SK-N-MC (cell line): ENCODE measurements at places on chromosomes 1 and 21.
A peak's percentile ranks its signal among the peaks of the same experiment; 100 is the strongest.

DNA sequence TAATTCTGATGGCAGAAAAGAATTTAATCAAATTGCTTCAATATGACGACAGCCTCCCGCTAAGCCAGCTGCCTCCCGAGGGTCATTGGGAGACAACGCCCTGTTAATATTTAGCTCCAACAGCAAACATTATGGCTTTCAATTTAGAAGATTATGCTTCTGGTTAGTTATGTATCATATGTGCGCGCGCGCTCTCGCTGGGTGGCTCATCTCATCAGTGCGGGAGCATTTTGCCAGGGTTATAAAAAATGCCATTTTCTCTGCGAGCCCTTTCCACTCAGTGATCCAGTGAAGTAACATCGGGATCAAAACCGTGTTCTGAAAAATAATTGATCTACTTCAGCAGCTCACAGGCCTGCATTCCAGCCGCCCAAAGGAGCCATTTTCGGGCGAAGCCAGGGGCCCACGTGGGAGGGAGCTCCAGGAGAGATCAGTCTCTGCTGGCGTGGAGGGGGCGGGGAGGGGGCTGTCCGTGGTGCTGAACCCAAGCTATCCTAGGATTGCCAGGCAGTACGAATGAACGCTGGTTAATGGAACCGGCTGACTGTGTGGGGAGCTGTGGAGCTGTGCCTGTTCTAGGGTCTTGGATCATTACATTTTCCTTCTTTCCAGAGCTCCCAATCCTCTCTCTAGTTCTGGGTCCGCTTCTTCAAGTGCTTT lies 219.1 kb upstream of the ZC3H12A start:
- DNase-seq, result no peak

- no peak for DNase-seq
Observed at GRCh38 chr1:59012378-59012777, 228.5 kb upstream of the JUN start.

DNA sequence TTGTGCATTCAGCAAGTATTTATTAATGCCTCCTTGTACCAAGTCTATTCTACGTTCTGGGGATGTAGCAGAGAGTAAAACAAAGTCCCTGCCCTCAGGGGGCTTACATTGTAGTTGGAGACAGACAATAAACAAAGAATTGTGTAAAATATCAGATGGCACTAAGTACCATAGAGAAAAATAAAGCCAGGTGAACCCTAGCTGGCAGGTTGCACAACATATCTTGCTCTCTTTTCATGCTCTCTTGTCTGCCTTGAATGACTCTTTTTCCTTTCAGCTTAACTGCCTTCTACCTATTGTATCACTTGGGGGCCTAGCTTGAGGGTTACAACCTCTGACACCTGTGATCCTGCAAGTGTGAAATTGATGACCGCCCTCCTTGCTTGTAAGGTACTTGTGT lies 20.7 kb upstream of the FASLG start:
- no peak for DNase-seq

DNA sequence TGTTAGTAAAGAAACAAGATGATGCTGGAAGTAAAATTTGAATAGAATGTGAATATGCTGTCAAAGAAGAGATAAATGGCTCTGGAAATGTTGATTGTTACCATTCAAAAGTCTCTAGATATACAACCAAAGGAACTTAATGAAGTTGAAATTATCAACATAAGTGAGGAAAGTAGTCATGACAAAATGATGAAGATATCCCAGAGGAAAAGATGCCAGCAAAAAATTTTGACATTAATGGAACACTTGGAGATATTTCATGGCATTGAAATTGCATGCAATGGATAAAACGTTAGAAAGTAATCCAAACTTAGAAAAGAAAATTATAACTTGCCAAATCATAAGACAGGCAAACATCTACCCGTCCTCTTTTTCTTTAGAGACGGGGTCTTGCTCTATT lies 154.5 kb upstream of the OLFM3 start:
- no peak for DNase-seq

DNA sequence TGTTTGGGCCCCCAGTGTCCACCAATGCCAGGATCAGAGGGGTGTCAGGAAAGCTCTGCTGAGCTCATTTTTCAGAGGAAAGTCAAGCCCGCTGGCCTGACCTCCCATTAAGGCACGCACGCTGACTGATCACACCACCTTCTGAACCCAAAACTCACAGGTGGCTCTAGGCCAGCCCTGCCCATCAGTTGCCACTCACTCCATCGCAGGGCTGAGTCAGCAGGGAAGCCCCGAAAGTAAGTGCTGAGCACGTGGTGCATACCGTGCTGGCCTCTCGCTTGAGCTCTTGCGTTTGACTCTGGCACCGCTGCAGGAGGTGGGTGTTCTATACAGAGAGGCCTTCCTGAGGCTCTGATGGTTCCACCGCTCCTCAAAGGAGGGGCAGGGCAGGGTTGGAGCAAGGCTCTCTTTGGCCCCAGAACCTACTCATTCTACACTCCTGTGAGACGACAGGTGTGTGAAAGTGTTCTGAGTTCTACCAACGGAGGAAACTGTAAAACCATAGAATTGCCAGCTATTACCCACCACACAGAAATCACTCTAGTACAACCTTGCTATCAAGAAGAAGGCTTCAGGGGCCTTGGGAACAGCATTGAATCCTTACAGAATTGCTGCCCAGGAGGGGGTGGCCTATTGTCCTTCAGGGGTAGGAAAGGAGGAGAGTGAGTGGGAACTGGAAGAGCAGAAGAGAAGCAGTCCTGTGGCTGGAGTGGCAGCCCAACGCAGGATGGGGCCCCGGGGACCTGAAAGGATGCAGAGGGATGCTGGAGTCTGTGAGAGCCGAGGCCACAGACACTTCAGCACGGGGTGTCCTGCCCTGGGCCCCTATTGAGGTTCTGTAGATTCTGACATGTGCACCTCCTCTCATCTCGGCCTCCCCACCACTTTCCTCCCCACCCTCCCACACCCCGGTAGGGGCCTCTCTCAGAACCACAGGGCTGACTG lies 214.7 kb upstream of the EDN2 start:
- DNase-seq, result no peak

DNA sequence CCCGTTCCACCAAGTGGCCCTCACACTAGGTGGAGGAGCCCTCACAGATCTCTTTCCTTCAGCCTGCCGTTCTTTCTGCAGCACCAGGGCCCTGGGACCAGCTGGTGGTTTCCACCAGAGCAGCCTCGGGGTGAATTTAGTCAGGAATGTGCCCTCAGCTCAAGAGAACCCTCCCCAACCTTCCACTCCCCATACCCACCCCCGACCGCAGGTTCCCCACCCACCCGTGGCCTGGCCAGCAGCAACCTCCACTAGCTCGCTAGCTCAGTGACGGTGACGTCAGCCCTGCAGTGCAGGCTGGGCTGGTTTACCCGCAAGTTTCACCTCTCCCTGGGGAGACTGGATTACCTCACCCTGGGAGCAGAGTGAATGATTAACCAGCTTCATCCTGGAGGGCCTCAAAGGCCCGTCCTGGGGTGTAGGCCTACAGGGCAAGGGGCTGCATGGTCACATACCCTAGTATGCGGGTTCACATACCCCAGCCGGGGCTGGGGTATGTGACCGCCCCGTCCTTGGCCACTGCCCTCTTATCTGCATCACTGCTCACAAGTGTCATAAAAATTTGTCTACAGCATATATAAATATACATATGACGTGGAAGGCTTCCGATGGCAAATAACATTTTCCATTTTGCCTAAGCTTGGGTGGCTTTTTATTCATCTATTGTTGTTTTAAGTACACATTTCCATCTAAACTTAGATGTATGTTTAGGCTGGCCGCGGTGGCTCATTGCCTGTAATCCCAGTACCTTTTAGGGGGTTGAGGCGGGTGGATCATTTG lies 24.5 kb downstream of the ELF3 start:
- DNase-seq, result peak; percentile 60

DNA sequence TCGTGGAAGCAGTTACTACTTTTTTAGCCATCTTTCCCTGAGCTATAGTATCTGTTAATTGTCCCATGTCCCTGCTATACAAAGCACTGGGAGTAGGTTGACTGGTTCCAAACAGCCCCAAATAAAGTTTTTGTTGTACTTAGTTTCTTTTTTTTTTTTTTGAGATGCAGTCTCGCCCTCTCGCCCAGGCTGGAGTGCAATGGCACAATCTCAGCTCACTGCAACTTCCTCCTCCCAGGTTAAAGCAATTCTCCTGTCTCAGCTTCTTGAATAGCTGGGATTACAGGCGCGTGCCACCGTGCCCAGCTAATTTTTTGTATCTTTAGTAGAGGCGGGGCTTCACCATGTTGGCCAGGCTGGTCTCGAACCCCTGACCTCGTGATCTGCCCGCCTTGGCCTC lies 3.3 kb downstream of the NCSTN start:
- DNase-seq, result no peak

DNA sequence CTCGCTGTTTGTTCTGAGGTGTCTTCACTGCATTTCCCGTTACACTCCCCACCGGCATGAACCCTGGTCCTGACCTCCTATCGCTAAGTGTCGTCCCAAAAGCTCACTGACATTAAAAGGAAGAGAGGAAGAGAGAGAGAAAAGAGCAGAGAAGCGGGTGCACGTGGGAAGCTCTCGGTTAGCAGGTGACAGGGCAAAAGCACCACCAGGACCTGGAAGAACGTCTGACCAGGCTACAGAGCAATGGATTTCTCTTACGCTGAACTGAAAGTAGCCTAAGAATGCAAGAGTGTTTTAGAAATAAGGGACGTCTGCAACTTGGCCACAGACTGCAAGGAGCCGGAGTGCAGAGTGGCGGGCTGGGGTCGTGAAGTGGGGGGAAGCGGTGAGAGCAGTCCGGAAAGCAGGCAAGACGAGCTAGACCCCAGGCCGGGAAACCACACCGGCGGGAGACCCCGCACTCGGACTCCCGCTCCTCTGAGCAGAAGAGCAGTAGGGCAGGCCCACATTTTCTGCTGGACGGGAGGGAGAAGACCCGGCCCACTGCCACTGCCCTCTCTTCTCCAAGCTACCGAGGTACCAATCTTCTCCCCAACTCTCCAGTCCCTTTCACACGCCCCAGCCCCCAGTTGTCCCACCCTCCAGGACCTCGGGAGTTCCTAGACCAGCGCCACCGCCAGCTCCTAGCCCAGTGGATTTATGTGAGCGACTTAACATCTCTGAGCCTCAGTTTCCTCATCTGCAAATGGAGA lies 8.3 kb upstream of the MPZL1 start:
- DNase-seq, result no peak

DNA sequence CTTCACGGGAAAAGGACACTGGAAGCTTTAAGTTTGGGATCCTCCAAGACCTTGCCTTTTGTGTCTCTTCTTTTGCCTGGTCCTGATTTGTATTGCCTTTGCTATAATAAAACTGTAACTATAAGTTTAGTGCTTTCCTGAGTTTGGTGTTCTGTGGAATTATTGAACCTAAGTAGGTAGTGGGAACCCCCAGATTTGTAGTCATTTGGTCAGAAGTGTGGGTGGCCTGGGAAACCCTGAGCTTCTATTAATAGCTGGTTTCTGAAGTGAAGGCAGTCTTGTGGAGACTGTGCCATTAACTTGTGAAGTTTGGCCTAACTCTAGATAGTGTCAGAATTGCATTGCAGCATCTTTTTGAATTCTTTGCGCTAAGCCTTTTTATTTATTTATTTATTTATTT lies 6.8 kb upstream of the MYCL start:
- no peak for DNase-seq

- no peak for DNase-seq
Observed at GRCh38 chr1:24659993-24660665, 17.0 kb downstream of the SRRM1 start.

GRCh38 chr1:21175324-21175669 lies 1.4 kb downstream of the EIF4G3 start:
- no peak for DNase-seq

DNA sequence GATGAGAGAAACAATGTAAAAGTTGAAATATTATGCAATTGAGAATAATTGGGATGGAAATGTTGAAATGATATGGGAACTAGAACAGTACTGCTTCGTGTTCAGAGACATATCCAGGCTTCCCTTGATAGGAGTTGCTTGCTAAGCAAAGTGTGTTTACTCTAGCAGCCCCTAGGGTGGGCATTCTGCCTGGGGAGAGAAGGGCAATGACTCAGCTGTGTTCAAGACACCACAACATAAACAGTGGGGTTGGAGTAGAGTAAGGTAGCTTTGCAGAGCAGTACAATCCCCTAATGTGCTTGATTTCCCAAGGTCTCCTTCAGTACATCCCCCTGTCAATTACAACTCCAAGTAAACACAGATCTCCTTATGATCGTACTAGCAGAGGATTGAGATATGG lies 4.8 kb upstream of the PCNX2 start:
- DNase-seq, result no peak

DNA sequence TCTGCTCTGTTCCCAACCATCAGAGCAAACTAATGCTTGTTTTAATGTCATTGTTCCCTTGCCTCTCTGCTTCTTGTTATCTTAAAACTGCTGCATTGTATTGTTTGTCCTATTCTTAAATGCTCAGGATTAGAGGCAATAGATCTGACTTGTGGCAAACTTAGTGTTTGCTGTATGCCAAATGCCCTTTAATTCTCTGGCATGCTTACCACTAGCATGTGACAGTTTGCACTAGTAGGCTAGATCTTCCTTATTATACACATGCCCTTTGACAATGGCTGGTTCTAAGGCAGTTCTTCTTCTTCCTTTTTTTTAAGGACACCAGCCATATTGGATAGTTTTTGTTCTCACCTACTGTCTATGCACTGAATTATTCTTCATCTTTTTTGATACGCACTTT lies 30.1 kb downstream of the PALMD start:
- no peak for DNase-seq

- no peak for DNase-seq
Observed at GRCh38 chr1:156638189-156638985, 3.5 kb upstream of the BCAN start.

DNA sequence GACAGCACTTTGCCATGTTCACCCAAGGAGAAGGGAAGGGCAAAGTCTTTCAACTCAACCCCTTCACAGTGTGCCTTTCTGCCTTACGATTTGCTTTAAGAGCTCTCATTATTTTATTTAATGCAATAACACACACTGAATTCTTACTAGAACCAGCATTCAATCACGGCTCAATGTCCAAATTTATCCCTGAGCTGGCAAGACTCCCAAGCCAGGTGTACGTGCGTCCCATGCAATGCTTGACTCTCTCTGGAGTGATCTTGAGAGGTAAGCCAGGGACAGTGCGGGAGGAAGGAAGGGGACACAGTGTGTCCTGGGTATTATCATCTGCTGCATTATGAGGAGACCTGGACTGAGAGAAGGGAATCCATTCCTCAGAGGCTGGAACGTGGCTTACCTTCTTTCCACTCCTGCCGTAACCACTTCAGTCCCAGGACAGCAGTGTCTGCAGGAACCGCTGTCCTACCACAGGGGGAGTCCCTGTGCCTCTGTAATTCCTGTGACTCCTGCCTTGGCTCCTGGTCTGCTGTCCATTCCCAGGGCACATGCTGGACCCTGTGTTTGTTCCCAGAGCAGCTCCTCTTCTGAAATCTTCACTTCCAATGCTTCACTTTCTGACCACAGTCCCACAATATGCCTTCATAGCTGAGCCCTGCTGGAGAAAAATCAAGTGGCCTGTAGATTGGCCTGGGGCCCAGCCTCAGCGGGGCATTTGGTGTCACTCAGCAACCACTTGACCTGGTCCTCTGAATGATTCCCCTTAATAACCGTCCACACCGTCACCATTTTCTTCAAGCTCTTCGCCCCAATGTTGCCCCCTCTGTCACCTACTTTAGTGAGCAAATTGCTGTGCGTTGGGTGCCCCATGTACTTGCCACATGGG lies 28.6 kb upstream of the STUM start:
- DNase-seq, result no peak

- no peak for DNase-seq
Observed at GRCh38 chr1:38063616-38064015, 17.0 kb upstream of the POU3F1 start.
